ENCODE measurements at places on chromosomes 11 and 22.
A peak's percentile ranks its signal among the peaks of the same experiment; 100 is the strongest.

GRCh38 chr22:47891609-47892008 lies 1129.2 kb downstream of the TBC1D22A start:
- no peak for DNase-seq

DNA sequence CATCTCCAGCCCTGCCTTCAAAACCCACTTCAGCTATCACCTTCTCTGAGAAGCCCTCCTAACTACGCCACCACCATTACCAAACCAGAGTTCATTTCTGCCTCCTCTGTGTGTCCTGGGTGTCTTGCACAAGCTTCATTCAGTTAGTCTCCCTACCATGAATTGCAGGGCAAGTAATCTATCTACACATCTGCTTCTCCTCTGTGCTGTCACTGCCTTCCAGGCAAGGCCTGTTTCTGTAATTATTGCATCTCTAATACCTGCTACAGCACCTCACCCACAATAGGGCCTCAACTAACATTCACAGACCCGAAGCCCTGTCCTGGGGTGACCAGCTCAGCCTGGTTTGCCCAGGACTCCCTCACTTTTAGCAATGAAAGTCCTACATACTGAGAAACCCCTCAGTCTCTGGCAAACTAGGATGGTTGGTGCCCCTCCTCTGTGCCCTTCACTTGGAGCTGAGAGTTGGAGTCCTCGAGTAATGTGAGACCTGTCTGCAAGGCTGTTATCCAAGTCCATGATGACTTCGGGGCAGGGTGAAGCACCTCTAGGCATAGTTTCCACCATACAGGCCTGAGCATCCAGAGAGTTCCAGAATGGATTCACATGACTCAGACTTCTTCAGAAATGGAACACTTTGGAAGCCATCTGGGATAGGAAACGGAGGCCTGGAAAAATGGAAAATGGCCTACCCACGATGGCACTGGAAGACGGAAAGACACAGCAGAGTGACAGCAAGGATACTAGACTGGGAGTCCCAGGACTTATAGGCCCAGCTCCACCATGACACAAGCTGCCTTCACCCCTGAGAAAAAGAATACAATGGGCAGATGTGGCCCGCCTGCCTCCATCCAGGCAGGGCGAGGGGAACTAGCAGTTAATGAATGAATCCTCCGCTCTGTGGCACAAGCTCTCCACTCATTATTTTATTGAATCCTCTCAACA lies 269.3 kb downstream of the BUD13 start:
- DNase-seq, result no peak

GRCh38 chr22:24893341-24894070 lies 53.0 kb downstream of the LHFPL7 start:
- DNase-seq, result no peak

DNA sequence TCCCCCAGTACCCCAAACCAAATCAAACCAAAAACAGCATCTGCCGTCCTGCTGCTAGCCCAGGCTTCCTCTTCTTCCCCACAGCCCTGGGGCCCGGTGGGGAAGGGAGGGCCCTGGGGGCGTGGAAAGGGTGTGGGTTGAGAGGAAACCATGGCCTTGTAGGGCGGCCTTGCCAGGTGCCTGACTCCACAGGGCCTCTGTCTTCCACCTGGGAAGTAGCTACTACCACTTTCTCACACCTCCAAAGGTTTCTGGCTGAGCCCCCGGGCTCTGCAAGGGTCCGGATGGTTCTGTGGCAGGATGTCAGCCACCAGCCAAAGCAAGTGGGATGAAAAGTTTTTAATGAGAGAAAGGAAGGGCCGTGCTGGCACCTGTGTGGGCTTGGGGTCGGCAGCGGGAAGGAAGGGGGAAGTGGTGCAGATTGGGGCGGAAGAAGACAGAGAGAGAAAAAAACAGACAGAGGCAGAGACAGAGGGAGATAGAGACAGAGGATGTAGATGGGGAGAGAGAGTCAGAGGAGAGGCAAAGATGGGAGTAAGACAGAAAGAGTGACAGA lies 10.5 kb downstream of the TPST2 start:
- no peak for DNase-seq

GRCh38 chr11:107131756-107132155 lies 113.5 kb upstream of the GUCY1A2 start:
- no peak for DNase-seq

GRCh38 chr11:122046846-122047245 lies 69.2 kb downstream of the BLID start:
- DNase-seq, result no peak

GRCh38 chr11:109196016-109196415 lies 226.0 kb upstream of the C11orf87 start:
- no peak for DNase-seq

GRCh38 chr22:45235101-45235777 lies 5.5 kb downstream of the KIAA0930 start:
- DNase-seq, result peak; percentile 18

DNA sequence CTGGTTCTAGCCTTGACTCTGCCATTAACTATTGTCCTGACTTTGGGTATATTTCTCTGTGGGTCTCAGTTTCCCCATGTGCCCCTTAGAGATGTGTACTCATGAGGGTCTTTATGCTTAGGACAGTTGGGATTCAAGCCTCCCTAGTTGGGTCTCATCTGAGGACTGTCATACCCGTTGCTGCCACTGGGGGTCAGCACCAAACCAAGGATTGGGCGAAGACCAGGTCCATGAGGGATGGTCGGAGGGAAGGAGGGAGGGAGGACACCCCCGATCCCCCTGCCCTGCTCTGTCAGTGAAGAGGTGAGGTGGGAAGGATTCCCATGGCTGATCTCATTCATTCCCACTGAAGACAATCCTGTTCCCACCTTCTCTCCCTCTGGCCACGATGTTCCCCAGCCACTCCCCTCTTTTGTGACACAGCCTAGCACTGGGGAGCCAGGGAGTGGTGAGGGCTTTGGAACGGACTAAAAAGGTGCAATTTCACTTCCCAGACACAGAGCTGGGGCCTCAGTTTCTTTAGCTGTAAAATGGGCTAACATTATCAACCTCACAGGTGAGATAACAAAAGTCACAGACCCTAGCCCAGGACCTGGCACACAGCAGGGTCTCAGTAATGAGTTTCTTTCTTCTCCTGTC lies 12.4 kb upstream of the KLHL35 start:
- peak; percentile 65 for DNase-seq

All from stimulated activated naive CD4-positive, alpha-beta T cell (primary cell).